ENCODE measurements at places on chromosomes 4 and X.

DNA sequence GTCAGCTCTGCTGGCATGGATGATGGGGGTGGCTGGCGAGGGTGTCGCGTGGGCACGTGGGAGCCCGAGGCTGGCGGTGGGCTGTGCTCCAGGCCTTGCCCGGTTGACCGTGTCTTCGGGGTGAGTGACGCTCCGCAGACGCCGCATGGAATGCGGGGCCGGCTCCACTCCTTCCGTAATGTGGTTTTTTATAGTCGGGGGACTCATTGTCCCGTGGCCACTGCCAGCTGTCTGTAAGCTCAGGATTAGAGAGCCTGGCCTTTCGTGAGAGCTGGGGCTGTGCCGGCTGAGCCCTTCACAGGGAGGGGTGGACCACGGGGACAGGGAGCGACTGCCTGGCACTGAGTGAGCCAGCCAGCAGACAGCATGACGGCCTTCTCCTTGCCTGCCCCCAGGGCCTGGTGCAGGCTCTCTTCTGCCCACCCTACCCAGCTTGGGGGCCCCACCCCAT is 20.4 kb downstream of the DOK7 start:
- DNase-seq: no peak

GRCh38 chr4:54281054-54281766 is 52.1 kb downstream of the PDGFRA start:
- DNase-seq: no peak

DNA sequence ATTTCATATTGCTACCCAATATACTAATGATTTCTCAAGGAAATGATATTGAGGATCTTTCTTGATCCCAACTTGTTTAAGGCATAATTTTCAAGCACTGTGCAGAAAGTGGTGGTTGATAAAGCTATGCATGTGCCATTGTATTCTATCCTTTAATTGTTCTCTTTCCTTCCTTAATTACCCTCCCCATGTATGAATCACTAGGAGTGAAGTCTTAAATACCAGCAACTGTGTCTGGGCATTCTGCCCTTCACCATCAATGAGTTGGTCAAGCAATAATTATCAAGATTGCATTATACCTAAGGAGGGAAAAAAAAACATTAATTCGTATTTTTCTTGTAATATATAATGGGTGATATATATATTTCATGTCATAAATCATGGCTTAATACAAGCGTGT is 111.8 kb upstream of the FRMPD4 start:
- no peak for DNase-seq

- DNase-seq: no peak
These were observed 10.3 kb downstream of the PLCXD1 start for GRCh38 chrX:291411-291901.

DNA sequence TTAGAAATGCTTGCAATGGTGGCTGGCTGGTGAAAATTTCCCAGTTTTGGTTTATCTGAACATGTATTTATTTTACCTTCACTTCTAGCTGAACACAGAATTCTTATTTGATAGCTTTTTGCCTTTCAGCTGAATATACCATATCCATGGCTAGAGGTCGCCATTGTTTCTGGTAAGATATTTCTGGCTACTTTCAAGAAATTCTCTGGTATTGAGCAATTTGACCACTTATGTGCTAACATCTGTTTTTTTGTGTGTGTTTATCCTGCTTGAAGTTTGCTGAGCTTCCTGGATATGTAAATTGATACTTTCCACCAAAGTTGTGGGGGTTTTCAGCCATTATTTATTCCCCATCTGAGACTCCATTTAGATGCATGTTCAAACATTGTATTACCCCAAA is 75.4 kb downstream of the FBXW7 start:
- no peak for DNase-seq

All from CD4-positive, alpha-beta T cell treated with Interleukin-17A for 4 hours (primary cell).